ENCODE measurements at places on chromosomes 7 and 10.

- no peak for DNase-seq
Measured at GRCh38 chr7:1694611-1695511, 24.8 kb downstream of the ELFN1 start.

DNA sequence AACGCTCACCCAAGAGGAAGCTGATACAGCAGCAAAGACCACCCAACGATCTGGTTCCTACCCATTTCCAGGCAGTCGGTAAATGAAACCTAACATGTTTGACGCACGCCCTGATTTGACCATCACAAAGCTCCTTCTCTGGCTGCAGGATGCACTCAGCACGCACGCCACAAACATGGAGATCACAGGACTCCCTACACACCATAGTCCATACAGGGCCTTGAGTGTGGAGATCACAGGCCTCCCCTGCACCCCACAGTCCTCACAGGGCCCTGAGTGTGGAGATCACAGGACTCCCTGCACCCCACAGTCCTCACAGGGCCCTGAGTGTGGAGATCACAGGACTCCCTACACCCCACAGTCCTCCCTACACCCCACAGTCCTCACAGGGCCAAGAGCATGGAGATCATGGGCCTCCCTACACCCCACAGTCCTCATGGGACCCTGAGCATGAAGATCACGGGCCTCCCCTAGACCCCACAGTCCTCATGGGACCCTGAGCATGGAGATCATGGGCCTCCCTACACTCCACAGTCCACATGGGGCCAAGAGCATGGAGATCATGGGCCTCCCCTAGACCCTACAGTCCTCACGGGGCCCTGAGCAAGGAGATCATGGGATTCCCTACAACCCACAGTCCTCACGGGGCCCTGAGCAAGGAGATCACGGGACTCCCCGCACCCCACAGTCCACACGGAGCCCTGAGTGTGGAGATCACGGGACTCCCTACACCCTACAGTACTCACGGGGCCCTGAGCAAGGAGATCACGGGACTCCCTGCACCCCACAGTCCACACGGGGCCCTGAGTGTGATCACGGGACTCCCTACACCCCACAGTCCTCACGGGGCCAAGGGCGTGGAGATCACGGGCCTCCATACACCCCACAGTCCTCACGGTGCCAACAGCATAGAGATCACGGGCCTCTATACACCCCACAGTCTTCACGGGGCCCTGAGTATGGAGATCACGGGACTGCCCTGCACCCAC, 409.2 kb downstream of the DNAJB6 start:
- no peak for DNase-seq

GRCh38 chr7:55192723-55193122, 172.4 kb upstream of the LANCL2 start:
- no peak for DNase-seq

DNA sequence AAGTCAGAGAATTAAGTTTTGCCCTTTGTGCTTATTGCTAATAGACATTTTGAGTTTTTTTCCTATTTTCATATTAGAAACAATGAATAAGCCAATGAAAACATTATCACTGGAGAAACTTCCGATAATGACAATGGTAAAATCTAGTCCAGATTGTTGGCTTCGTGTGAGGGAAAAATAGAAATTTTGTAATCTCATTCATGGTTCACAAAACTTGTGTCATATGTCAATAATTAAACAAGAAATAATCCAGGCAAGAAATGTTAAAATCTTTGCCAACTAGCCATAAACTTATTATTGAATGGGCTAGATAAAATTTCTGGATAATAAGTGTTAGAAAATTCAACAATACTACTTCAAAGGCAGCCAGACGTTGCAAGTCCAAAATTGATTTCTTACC, 36.6 kb downstream of the RNLS start:
- no peak for DNase-seq

GRCh38 chr7:38880035-38880434, 29.0 kb downstream of the VPS41 start:
- no peak for DNase-seq

- DNase-seq, result no peak
Measured at GRCh38 chr7:83617858-83618257, 31.1 kb downstream of the SEMA3E start.

GRCh38 chr10:1198453-1199344, 142.5 kb downstream of the WDR37 start:
- no peak for DNase-seq

- DNase-seq, result no peak
Measured at GRCh38 chr7:29190349-29191045, 4.1 kb upstream of the CHN2 start.

GRCh38 chr7:46152696-46153095, 231.6 kb upstream of the IGFBP3 start:
- no peak for DNase-seq

DNA sequence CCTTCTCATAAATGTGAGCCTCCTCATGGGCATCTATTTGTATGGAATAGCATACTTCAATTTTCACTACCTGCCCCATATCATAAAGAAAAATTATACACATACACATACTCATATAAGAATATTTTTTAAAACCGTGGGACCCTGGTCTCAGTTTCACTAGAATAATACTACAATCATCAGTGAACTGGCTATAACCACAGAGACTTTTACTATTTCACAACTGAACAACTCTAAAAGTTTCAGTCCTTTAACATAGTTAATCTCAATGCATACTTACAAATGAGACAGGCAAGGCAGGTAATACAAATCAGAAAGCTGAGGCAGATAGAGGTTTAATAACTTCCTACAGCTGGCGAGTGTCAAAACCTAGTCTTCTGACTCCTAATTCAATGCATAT, 83.1 kb downstream of the LRRN3 start:
- no peak for DNase-seq

DNA sequence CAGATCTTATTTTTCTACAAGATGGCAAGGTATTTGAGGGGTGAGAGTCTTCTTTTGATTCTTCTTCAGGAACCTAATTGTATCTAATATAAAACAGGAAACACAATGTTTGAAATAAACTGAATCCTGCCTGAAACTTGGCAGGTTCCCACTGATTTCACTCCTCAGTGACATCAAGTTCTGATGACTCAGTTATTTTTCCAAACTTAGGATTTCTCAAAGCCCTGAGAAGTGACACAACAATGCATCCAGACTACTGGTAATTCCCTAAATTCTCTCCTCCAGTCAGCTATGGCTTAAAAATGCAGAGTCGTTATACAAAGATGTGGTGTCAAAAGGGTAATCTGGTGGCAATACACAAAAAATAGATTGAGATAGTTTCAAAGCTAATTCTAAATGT, 80.9 kb downstream of the ABLIM1 start:
- DNase-seq, result no peak

- DNase-seq, result peak; percentile 43
Measured at GRCh38 chr7:154928136-154929005, 74.6 kb downstream of the PAXIP1 start.

GRCh38 chr7:131357282-131357880, 29.7 kb downstream of the MKLN1 start:
- DNase-seq, result no peak

- DNase-seq, result no peak
Measured at GRCh38 chr7:130909161-130909836, 175.3 kb upstream of the KLF14 start.

DNA sequence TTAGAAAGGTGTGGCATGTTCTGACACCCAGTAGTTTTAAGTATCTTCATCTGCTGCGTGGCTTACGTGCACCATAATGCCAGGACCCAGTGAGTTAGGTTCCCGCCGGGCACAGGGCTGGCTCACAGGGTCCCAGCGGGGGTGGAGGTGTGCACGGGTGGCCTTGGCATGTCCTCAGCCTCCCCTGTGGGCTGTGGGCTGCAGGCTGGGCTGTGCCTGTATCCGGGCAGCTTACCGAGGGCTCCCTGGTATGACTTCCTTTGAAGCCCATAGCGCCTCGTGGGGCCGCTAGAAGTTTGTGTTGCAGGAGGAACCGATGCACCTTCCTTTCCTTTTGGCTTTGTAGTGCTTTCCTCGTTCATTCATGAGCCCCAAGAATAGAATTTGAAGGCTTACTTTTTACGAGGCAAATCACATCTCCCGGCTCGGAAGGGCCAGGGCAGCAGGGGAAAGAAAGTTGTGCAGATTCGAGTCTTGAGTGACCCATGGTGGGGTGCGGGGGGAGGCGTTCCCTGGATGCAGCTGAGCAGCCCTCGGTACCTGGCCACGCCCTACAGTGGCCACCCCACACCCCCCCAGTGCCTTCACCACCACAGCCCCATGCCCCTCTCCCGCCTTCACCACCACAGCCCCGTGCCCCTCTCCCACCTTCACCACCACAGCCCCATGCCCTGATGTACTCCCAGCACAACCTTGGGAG, 113.2 kb downstream of the WDR37 start:
- no peak for DNase-seq
